Daoy (cell line): ENCODE measurements at places on chromosomes 6 and 20. TPM values are rescaled to one million over a fixed set of nuclear protein-coding genes. Genes with fewer than 3 reads are reported as not detected.
A peak's percentile ranks its signal among the peaks of the same experiment; 100 is the strongest.

The PAQR8 gene
- total RNA-seq = 4.1 and 4.2 TPM in 2 replicates

GRCh38 chr6:151322570-151322969 lies 68.8 kb downstream of the ZBTB2 start:
- DNase-seq = no peak

DNA sequence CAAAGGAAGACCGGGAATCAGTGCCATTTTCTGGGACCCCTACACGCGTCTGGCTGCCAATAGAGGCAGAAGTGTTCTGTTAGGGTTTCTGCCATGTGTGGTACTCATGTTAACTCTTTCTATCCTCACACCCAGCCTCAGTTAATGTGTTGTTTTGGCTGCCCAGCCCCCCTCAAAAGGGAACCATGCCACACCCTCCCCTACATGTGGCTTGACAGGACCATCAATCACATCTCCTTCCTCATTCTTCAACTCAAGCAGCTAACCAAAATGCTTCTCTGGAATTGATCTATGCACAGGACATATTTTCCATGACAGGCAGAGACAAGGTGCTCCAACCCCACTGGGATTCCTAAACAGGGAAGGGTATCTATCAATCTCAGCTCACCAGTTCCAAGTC lies 22.0 kb downstream of the AHCY start:
- no peak for DNase-seq

DNA sequence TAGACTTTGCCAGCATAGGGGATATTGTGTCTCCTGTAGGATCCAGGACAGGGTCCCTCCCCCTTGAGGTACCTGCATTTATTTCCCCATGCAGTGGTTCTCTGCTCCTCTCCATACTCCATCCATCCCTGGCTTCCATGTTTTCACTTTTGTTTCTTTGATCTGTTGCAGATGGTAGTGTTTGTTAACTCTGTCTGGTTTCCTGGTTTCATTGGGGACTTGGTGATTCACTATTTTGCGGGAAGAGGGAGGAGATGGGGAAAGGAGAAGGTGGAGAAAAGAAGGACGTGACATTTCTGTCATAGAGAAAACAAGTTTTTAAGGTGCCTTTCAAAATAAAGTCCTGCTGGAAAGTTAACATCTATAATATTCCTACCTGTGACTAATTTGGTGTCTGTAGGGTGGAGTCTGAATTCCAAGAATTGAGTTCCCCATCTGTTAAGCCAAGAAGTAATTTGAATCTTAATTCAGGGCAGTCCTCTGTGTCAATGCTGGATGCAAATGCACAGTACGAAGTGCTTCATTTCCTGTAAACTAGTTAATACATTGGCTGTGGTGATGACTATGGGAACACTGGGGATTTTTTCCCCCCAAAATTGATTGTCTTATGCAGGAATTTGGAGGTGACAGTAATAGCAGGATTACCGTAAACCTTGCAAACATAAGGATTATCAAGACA lies 6.9 kb upstream of the RNF144B start:
- peak; percentile 21 for DNase-seq

DNA sequence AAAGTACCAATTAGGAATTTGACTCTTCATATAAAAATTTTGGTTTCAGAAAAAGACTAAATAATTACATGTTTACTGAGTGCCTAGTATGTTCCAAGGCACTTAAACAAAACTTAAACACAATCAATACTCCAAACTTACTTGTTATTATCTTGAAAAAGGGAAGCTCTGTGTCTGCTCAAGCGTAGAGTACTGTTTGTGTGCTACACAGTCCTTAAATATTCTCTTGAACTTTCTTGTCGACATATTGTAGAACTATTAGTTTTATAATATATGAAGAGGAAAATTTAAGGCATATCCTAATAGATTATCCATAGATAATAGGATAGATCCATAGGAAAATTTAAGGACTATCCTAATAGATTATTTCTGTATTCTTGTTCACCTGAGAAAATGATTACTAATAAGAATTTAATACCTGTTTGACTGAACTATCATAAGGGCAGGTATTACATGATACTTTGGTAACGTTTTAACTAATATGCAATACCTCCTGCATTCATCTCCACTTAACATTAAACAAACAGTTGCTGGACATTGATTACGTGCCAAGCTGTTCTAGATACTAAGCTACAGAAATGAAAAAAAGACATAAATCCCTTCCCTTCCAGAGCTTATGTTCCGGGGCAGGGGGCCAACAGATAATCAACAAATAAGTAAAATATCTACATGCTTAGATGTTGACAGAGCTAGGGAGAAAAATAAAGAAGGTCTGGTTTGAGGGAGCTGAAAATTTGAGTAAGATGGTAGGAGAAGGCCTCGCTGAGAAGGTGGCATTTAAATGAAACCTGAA lies 115.2 kb upstream of the BCLAF1 start:
- DNase-seq = no peak

The SIRPA gene
- total RNA-seq = 7.2 and 11.5 TPM in 2 replicates

The BPIFA1 gene
- total RNA-seq = not detected in 2 replicates

GRCh38 chr6:18016698-18017097 lies 29.3 kb upstream of the KIF13A start:
- no peak for DNase-seq

- no peak for DNase-seq
These were observed 142.6 kb downstream of the ELOVL4 start for GRCh38 chr6:79804732-79805131.

The DSP gene
- total RNA-seq = 62.7 and 67.4 TPM in 2 replicates

- peak; percentile 58 for DNase-seq
These were observed 275.0 kb downstream of the KHDC1L start for GRCh38 chr6:72950114-72950860.

GRCh38 chr6:56505512-56506260 lies 137.0 kb downstream of the DST start:
- DNase-seq = no peak

The RAD21L1 gene
- 0.63 and 0.86 TPM in 2 replicates for total RNA-seq

The SIM1 gene
- 0.51 and 0.77 TPM in 2 replicates for total RNA-seq
